ENCODE measurements at places on chromosomes 4 and X.

GRCh38 chrX:71095981-71096759, 519 bp downstream of the FOXO4 start:
- peak; percentile 53 for DNase-seq

DNA sequence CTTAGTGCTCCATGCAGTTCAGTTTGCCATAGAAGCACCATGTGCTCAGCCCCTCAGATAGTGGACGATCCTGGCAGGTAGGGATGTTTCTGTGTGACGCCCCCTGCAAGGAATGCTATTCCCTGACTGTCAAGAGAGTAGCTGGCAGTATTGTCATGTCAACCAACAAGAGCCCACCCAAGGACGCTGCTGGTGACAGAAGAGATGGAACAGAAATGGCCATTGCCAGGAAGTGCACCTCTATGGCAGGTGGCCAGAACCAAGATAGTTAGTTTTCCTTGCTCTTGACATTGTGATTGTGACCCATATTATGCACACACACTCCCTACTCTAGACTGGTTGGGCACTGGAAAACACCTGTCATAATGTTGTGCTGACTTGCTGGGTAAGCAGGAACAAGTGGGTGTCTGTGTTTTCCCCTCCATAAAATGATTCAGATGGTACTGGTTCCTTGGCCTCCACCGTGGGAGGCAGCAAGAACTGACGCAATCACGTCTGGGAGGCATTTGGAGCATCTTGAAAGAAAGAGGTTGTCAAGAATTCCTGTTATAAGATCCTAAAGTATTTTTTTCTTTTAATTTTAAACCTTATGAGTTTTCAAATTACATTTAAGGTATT, 507.9 kb downstream of the MID1IP1 start:
- peak; percentile 21 for DNase-seq

GRCh38 chrX:18992829-18993228, 8.9 kb upstream of the PHKA2 start:
- no peak for DNase-seq

DNA sequence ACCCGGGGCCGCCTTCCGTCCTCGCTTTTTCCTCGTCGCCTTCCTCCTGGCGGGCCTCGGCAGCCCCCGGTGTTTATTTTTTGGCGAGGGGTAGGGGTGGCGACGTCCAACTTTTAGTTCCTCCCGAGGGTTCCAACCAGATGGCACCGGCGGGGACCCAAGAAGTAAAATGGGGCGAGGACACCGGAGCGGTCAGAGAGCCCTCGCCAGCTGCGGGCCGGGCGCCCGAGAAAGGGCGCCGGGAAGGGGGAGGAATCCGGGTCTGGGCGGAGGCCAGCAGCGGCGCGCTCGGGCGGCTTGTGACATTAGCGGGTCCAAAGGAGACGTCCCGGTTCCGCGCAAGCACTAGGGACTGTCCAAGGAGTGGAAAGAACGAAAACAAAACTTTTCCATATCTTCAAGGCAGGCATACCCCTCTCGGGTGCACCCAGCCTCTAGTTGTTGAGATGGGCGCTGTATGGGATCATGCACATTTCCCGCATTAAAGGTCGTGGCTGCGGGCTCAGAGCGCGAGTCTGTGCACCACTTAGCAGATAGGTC, 691 bp upstream of the USP46 start:
- peak; percentile 30 for DNase-seq

DNA sequence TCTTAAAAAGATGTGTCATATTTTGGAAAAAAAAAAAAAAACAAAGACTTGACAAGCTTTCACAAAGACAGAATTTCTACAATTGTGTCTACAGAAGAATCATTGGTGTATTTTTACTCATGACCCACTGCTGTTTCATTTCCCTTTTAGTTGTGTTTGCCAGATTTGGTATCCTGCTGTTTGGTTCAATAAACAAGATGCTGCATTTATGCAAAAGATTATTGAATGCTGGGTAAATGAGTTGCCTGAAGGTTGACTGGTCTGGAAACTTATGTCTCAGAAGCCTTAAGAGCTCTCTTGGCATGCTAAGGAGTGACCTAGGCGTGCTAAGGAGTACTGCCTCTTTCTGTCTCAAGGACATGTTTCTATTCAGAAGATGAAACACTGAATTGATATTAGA, 64.9 kb upstream of the NPY2R start:
- DNase-seq: no peak

GRCh38 chr4:138890891-138891570, 124.5 kb upstream of the NOCT start:
- no peak for DNase-seq

- DNase-seq: no peak
Observed at GRCh38 chr4:6499238-6499600, 26.8 kb upstream of the PPP2R2C start.

- DNase-seq: peak; percentile 42
Observed at GRCh38 chrX:34866646-34867045, 76.0 kb upstream of the FAM47B start.

GRCh38 chr4:152304220-152304619, 231.7 kb downstream of the FBXW7 start:
- peak; percentile 21 for DNase-seq

GRCh38 chr4:38675146-38676121, 11.4 kb downstream of the KLF3 start:
- DNase-seq: peak; percentile 83

DNA sequence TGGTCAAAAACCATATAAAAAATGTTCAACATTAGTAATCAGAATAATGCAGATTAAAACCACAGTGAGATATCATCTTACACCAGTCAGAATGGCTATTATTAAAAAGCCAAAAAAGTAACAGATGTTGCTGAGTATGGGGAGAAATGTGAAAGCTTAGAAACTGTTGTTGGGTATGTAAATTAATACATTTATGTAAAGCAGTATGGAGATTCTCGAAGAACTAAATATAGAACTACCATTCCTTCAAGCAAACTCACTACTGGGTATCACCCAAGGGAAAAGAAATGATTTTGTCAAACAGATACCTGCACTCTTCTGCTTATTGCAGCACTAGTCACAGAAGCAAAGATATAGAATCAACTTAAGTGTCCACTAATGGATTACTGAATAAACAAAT, 576.4 kb upstream of the EPHA5 start:
- DNase-seq: no peak

DNA sequence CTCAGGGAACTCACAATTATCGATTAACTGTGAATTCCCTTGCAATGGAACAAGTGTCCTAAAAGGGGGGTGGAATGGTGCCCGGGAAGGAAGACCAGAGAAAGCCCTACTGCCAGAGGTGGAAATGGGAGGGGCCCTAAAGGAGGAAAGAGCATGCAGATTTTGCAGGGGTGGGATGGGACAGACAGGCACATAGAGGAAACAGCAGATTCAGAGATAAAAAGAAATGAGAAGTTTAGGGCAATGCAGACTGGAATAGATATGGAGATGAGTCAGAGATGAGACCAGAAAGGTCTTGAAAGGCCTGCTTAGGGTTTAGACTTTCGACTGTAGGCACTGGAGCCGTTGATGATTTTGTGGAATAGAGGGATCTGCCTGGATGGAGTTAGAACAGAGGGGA, 57.4 kb upstream of the PITX2 start:
- no peak for DNase-seq

- no peak for DNase-seq
Observed at GRCh38 chrX:19678941-19679340, 163.6 kb upstream of the MAP3K15 start.

GRCh38 chrX:19990151-19990555, 708 bp downstream of the BCLAF3 start:
- DNase-seq: no peak

- DNase-seq: peak; percentile 40
Observed at GRCh38 chr4:75512386-75513211, 1.6 kb downstream of the RCHY1 start.

DNA sequence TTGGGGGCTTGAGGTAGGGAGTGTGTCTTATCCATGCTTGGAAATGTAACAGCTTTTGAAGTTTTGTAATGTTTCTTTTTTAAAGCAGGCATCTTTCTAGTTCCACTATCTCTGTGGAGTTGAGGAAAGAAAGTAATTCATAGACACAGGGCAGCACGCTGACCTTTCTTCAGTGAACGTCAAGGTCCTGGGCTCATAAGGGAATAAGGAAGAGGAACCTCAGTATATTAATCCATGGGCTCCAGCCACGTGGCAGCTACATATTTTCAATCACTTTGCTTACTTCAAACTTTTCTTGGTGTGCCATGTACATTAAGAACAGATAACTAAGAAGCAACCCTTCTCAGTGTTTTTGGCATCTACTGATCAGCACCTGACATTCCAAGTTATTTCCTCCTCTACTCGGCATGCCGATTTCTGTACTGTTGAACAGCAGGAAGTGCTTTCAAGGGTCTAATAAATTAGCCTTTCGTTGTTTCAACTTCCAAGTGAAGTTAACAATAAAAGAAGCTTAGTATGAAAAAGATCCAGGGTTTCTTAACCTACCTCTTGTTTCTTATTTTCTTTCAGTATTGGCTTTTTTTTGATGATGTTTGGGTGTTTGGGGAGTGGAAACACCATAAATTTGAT, 88.2 kb downstream of the SORBS2 start:
- no peak for DNase-seq

DNA sequence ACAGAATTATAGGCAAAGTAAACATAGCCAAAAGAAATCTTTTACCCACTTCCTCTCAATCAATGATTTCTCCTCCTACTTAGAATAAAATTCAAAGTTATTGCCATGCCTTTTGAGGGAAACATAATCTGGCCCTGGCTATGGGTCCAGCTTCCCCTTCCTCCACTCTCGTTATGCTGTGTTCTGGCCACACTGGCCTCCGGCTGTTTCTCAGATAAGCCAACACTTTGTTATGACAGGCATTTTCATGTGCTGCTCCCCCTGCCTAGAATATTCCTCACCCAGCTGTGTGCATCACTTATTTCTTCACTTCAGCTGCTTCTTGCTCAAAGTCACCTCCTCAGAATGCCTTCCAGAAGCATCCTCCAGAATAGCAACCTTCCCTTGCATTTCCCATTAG, 386.6 kb upstream of the AADAT start:
- DNase-seq: no peak

- no peak for DNase-seq
Observed at GRCh38 chr4:13599159-13599558, 28.4 kb downstream of the BOD1L1 start.

- DNase-seq: no peak
Observed at GRCh38 chrX:20382518-20383297, 116.0 kb upstream of the RPS6KA3 start.

DNA sequence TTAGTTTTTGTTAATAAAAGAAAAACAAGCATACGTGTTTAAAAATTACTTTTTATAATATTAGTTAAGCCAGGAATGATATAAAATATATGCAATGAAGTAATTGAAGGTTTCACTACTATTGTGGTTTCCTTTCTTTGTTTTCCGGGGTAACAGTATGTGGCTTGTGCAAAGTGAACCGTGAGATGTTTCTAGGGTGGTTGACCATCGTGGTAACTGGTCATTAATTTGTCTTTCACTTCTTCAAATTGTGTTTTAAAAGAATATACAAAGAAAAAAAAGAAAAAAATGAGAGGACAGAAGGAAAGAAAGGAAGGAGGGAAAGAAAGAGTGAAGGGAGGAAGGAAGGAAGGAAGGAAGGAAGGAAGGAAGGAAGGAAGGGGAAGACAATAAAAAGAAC, 330.1 kb upstream of the CPXCR1 start:
- DNase-seq: no peak

GRCh38 chr4:115275615-115276014, 162.2 kb upstream of the NDST4 start:
- no peak for DNase-seq

DNA sequence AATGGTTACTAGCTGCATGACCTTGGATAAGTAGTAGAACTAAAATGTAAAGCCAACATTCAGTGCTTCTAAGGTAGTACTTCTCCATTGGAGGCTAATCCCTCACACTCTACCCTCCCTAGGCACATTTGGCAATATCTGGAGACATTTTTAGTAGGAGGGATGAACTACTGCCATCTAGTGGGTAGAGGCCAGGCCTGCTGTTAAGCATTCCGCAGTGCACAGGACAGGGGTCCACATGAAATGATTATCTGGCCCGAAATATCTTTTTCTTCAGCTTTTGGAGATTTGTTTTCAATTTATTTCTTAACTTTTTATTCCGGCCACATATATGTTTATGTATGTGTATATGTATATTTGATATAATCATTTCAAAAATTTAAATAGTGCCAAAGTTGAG, 36.0 kb upstream of the SPANXC start:
- peak; percentile 6 for DNase-seq

DNA sequence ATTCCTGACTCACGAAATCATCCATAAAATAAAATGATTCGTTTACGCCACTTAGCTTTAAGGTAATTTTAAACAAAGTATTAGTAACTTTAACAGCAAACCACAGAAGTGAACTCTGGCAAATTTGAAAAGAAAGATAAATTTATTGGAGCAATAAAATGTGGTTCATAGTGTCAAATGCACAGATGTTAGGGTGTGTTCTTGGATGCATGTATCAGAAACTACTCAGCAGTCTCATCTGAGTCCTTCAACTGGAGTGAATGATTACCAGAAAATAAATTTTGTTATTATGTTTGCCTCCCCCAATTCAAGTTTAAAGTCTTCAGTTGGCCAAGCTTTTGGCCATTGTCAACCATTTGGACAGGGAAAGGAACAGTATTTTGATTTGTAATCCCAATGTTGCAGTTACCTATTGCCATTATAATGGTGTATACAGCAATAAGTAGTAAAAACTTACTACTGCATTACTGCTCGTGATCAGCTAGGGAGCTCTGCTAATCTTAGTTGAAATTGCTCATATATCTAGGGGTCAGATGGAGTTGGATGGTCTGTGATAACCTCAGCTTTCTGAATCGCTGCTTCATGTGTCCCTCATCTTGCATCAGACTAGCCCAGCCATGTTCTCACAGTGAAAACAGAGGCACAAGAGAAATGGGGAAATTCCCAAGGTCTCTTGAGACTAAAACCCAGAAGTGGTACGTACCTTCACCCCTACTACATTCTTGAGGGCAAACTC, 254.6 kb upstream of the KCNIP4 start:
- peak; percentile 79 for DNase-seq

DNA sequence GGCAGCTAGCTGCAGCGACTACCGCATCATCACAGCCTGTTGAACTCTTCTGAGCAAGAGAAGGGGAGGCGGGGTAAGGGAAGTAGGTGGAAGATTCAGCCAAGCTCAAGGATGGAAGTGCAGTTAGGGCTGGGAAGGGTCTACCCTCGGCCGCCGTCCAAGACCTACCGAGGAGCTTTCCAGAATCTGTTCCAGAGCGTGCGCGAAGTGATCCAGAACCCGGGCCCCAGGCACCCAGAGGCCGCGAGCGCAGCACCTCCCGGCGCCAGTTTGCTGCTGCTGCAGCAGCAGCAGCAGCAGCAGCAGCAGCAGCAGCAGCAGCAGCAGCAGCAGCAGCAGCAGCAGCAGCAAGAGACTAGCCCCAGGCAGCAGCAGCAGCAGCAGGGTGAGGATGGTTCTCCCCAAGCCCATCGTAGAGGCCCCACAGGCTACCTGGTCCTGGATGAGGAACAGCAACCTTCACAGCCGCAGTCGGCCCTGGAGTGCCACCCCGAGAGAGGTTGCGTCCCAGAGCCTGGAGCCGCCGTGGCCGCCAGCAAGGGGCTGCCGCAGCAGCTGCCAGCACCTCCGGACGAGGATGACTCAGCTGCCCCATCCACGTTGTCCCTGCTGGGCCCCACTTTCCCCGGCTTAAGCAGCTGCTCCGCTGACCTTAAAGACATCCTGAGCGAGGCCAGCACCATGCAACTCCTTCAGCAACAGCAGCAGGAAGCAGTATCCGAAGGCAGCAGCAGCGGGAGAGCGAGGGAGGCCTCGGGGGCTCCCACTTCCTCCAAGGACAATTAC, 1.4 kb downstream of the AR start:
- DNase-seq: peak; percentile 31

- peak; percentile 51 for DNase-seq
Observed at GRCh38 chr4:27176400-27176799, 315.8 kb downstream of the STIM2 start.

GRCh38 chrX:7059859-7060258, 87.7 kb upstream of the STS start:
- DNase-seq: no peak
